HEK293T (cell line): ENCODE measurements at places on chromosomes 6 and 20.

GRCh38 chr6:70198785-70199184 is 104.1 kb downstream of the COL9A1 start:
- no peak for DNase-seq

DNA sequence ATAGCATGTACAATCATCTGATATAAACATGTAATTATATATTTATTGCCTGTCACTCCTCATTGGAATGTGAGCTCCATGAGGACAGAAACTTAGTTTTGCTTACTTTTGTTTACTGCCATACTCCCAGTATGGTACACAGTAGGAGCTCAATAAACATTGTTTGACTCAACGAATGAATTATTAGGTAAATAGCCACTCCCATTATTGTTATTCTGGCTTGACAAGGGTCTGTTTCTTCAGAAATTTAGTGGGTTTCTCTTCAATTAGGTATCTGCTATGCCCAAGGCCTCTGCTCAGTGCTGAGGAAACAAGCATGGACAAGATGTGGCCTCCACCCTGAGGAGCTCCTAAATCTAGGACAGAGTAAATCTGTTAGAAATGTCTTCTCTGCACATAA is 6.3 kb downstream of the BCL2L1 start:
- no peak for DNase-seq

GRCh38 chr20:4041748-4042411 is 26.5 kb upstream of the RNF24 start:
- DNase-seq: no peak

GRCh38 chr20:15498926-15499325 is 1074.3 kb downstream of the KIF16B start:
- no peak for DNase-seq

- DNase-seq: no peak
Measured at GRCh38 chr6:150887978-150888563, 22.6 kb downstream of the MTHFD1L start.
